ENCODE measurements at places on chromosomes 2 and 18.
A peak's percentile ranks its signal among the peaks of the same experiment; 100 is the strongest.

GRCh38 chr2:218875692-218876246, 4.9 kb upstream of the WNT10A start:
- no peak for DNase-seq

DNA sequence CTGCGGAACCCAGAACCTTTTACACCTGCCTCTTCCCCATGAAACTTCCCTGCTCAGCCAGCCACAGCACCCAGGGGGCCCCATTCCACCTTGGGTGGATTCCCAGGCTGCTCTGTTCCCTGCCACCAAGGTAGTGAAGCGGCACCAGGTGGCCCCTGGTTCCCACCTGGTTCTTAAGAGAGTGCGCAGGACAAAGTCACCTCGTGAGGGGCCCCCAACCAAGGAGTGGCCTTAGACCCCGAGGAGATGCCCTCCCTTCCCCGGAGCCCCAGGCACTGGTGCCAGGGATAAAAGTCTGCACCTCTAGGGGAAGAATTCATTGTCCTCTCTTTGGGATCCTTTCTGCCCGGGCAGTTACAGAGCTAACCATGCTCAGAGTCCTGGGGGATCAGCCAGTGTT, 3.1 kb upstream of the LPIN1 start:
- DNase-seq = no peak

GRCh38 chr18:8870528-8870927, 165.2 kb downstream of the MTCL1 start:
- DNase-seq = no peak

DNA sequence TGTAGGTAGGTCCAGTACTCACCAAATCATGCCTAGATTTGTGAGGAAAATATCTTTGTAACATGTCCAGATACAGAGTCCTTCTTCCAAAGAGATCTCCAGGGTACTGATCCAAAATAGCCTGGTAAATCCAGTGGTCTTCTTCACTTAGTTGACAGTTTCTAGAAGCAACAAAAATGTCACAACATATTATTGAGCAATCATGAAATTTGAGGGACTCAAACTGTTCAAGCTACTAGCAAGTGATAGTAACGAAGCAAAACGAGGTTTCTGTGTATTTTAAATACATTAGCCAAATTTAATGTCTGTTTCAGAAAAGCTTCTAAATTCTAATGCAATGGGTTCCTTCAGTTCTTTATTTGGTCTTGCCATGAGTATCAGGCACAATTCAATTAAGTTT, 142.8 kb downstream of the CCDC148 start:
- DNase-seq = no peak

- no peak for DNase-seq
Observed at GRCh38 chr18:62952807-62953206, 237.5 kb downstream of the PHLPP1 start.

DNA sequence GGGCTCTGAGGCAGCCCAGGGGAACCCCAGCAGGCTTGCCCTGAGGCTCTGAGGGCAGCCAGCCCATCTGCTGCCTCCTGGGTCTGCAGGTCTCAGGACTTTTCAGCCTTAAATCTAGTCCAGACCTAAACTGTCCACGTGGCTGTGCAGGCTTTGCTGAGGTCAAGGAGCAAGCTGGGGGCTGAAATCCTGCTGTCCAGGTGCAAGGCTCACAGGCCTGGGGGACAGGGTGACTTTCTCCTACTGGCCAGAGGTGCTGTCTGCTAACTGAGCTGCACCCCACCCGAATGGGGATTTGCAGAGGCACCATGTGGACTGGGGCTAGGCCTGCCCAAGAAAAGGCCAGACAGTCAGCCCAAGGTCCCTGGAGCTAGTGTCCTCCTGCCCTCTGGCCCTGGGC, 32.1 kb downstream of the SDC1 start:
- no peak for DNase-seq

- no peak for DNase-seq
Observed at GRCh38 chr18:48750485-48751175, 200.1 kb downstream of the SMAD7 start.

DNA sequence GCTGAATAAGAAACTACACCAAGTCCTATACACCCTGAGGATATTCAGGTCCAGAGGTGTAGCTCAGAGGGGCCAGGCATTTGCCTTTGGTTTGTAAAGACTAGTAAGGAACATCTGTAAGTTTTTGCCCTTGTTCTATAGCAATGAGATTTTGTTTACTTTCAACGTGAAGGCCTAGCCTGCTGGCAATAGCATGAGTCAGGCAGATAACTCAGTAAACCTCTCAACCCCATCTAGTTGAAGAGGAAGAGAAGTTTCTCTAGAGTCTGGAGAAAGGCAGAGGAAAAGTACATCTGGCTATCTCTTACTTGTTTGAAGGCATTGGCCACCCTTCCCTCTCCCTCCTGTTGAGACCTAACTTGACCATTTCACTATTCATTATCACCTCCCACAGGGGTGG, 70.3 kb upstream of the ZNF521 start:
- no peak for DNase-seq

- DNase-seq = no peak
Observed at GRCh38 chr2:27079233-27080139, 1.1 kb downstream of the EMILIN1 start.

DNA sequence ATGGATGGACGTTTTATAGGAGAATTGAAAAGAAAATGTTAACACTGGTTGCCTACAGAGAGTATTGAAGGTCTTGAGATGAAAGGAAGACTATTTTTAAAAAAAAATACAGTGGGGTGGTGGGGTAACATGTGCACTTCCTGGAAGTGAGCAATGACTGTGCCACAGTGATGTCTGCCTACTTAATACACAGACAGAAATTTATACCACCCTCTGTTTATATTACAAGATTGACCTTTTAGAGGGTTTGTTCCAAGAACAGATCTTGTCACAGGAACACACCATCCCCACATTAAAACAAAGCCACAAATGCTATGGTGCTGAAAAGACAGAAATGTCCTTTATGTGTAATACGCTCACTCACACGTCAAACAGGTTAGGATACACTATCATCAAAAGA, 87.6 kb downstream of the THADA start:
- DNase-seq = no peak

DNA sequence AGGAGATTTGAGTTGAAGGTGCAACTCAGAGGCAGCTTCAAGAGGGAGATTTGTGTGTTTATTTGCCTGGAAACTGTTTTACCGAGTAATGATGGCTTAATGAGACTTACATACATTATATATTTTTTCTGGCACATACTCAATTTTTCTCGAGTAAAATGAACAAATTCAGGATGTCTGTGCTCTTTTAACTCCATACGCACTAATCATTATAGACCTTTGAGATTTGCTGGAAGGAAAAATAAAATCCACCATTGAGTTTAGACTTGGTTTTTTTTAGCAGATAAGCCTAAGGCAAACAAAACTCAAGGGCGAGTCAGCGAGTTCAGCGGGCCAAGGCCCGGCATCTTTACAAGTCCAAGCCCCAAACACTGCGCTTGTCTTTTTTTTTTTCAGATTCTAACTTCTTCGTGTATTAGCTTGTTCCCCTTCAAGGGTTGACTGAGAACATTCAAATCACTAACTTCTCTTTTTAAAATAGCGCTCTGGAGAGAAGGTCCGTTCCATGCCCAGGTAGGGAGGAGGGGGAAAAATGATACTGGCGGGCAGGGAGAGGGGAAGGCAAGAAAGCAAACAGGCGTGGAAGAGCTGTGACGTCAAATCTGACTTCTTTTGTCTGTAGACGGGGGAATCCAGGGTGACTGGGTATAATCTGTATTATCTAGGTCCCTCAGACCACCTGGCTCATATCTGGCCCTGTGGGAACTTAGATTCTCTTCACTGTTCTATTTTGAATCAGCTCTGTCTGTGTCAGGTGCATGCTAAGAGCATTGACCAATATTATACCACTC, 72.7 kb upstream of the MAP3K20 start:
- DNase-seq = peak; percentile 77

- no peak for DNase-seq
Observed at GRCh38 chr18:10035281-10035991, 121.6 kb downstream of the VAPA start.

GRCh38 chr18:31486165-31486564, 11.8 kb upstream of the DSG2 start:
- DNase-seq = no peak

- peak; percentile 70 for DNase-seq
Observed at GRCh38 chr2:227127201-227127600, 36.8 kb downstream of the COL4A4 start.

DNA sequence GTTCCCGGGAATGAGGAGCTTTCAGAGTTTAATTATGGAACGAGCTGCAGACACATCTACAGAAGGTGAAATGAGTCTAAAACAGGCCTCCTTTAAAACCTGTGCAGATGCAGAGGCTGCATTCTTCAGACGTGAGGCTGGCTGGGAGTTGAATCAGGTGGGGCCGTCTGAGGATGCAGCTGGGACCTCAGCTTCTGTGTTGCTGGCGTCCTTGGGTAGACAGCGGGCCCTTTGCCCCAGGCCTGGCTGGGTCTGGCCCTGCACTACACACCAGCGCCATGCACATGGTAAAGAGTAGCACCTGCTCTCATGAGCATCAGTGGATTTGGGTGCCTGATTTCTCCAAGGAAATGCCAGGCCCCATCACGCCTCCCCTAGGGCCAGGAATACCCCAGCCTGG, 67.3 kb downstream of the TMEM18 start:
- DNase-seq = no peak

DNA sequence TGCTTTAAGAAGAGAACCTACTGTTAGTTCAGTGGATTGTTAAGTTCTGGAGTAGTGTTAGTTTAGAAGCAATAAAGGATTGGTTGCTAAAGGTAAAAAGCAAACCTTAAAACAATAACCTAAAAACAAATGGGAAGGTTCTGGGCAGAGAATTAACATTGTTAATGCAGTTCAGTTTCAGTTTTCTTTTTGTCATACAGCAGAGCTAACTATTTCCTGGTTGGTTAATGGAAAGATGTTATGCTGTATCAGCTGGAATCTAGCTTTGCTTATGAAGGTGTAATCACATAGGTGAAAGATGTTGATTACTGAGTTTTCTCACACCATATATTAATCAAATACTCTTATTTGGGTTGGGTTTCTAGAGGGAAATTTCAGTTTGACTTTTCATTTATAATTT, 23.8 kb downstream of the SMAD4 start:
- DNase-seq = no peak

- peak; percentile 54 for DNase-seq
Observed at GRCh38 chr2:71882949-71883472, 264.7 kb downstream of the CYP26B1 start.

DNA sequence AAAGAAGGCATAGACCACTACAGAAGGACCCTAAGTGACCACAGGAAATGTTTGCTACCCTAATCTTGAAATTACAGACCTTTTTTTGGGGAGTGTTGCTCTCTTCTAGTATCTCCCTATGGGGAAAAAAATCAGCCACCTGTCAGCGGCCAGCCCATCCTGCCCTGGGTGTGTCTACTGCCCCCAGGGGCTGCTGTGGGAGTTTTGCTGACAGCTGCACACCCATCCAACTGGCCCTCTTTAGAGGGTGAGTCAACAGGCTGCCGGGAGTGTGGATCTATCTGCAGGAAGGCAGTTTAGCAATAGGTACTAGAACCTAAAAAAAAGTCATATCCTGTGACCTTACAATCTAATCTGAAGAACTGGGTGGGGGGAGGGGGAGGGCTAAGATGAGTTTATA, 796 bp upstream of the DYSF start:
- peak; percentile 49 for DNase-seq

- DNase-seq = no peak
Observed at GRCh38 chr2:225310745-225311144, 88.8 kb upstream of the NYAP2 start.

DNA sequence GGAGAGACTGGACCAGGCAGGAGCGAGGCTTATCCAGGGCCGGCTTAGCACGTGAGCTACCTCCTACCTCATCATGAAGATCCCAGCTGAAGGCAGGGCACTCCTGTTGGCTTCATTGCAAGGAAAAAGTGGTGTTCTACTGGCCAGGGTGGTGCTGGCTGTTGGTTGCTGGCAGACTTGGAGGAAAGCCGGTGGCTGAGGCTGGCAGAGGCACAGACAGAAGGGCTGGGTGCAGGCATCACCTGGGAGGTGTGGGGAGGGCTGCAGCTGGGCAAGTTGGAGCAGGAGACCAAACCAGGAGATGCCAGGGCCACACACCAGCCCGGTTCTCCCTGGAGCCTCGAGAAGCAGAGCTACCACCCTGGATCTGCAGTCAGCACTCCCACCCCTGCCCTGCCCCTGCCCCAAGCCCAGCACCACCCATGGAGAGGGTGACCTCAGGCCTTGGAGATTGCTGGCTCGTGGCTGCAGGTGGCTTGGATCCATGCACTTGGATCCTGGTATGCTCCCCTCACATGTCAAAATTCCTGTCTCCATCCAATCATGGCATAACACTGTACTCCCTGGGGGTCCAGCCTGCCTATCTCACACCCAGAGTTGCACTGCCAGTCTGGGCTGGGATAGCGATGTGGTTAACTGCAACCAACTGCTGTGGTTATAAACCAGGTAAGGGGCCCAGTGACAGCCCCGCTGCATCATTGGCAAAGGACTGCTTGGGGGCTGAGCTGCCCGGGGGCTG, 49.7 kb downstream of the GLI2 start:
- no peak for DNase-seq

DNA sequence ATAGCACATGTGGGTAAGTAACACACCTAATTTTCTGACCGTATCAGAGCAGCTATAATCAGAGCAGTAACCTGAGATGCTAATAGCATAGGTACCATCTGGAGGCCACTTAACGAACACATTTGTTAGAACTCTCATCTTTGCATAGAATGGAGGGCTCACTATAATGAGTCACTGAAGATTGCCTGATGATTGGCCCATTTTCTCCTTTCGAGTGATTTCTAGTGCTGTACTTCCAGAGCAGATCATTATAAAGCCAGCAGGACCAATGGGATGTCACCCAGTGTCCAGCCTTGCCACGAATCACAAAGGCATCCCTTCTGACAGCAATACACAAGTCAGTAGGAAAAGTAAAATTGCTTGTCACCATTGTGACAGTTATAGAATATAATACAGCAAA, 81.7 kb upstream of the REV1 start:
- no peak for DNase-seq

DNA sequence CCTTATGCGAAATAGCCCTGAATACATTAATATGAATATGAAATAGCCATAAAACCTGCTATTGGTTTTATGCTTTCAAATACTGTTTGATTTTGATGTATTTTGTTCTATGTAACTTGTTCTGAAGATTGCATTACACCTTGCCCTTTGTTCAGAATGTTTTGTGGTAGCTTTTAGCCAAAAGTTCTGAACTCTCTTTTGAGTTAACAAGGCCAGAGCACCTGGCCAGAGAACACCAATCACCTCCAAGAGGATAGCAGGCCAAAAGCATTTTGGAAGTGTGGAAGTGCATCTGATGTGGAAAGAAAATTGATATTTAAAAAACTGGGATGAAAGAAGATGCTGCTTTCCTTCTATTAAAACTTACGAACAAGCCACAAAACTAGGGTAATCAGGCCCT, 86.6 kb upstream of the PGAP1 start:
- no peak for DNase-seq

- no peak for DNase-seq
Observed at GRCh38 chr2:74232426-74232825, 34.0 kb downstream of the MTHFD2 start.

Data from SHP77 (cell line).